T-cell (primary cell): ENCODE measurements at places on chromosomes 6 and 20.
A peak's percentile ranks its signal among the peaks of the same experiment; 100 is the strongest.

DNA sequence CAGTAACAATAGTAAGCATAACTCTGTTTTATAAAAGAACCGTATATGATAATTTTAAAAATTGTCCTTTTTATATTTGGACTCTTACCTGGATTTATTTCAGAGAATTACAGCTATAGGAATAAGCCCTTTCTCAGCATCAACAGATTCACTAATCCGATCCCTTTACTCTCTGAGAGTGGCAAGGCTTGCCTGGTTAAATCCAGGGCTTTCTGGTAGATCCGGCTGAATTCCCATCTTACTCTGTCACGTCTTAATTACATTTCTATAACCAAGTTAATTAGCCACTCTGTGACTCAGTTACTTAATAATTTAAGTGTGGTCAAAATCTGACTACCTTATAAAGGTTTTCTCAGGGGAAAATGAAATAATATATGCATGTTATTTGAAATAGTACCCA, 294.7 kb downstream of the FRK start:
- no peak overlapping the region for H3K27ac ChIP-seq
- H3K27me3 ChIP-seq = no peaks in the 10 kb centered on the region
- H3K36me3 ChIP-seq = no peaks in the 10 kb centered on the region
- no peak overlapping the region for H3K4me3 ChIP-seq
- DNase-seq = no peak

DNA sequence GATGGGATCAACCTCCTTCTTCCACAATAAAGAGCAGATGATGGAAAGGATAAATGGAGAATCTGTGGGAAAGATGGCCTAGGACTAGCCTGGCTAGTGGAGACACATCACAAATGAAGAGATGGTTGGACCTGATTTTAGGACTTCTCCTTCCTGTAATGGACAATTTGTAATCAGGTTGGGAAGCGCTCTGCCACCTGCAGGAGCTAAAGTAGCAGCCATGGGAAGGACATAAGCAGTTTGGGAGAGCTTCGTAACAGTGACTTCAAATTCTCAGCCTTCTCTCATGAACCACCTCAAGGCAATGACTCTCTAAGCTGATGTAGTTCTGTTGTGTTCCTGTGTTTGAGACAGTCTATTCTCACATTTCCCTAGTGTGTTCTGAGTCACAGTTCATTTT, 137.9 kb upstream of the BMP2 start:
- no peak for DNase-seq
- H3K4me3 ChIP-seq = no peak overlapping the region
- H3K36me3 ChIP-seq = no peaks in the 10 kb centered on the region
- no peak overlapping the region for H3K27ac ChIP-seq

GRCh38 chr6:158377860-158378259, 65.6 kb downstream of the TULP4 start:
- H3K27me3 ChIP-seq = no peaks in the 10 kb centered on the region
- H3K4me3 ChIP-seq = no peak overlapping the region
- no peak overlapping the region for H3K27ac ChIP-seq
- H3K36me3 ChIP-seq = no peaks in the 10 kb centered on the region
- no peak for DNase-seq

DNA sequence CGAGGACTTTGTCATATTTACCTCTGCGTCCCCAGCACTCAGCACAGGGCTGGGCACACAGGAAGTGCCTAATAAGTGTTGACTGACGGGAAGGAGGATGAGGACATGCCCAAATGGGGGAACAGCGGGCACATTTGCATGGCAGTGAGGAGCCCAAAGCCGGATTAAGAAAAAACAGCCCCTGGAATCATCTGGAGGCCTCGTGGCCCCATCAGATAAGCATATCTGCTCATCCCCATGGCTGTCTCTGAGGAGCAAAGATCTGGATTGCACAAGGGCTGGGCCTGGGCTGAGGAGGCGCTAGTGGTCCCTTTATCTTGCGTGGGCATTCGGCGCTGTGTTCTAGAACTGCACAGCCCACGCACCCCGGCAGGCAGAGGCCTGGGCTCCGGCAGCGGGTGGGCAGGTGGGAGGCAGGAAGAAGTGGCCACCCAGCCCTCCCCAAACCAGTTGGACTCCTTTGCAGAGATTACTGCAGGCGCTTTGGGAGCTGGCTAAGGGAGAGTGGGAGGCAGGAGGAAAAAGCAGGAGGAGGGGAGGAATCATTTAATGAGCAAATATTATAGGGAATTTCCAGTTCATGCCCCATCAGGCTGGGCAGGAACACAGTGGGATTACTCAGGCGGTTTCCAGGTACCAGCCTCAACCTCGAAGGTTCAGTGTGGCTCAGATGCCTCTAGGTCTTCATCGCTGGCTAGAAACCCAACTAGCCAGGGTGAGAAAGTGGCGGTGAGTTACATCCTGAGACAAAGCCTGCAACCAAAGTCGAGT, 108.1 kb downstream of the CEBPB start:
- no peaks in the 10 kb centered on the region for H3K27me3 ChIP-seq
- DNase-seq = no peak
- H3K36me3 ChIP-seq = no peaks in the 10 kb centered on the region
- no peak overlapping the region for H3K27ac ChIP-seq
- H3K4me3 ChIP-seq = no peak overlapping the region
- H3K4me1 ChIP-seq = peaks cover 8% of the 10 kb centered on the region

- H3K36me3 ChIP-seq = no peaks in the 10 kb centered on the region
- peaks cover 42% of the 10 kb centered on the region for H3K27me3 ChIP-seq
- no peak for DNase-seq
- H3K4me1 ChIP-seq = no peaks in the 10 kb centered on the region
- H3K27ac ChIP-seq = no peak overlapping the region
These were observed 58.9 kb upstream of the STX16 start for GRCh38 chr20:58592076-58592695.

DNA sequence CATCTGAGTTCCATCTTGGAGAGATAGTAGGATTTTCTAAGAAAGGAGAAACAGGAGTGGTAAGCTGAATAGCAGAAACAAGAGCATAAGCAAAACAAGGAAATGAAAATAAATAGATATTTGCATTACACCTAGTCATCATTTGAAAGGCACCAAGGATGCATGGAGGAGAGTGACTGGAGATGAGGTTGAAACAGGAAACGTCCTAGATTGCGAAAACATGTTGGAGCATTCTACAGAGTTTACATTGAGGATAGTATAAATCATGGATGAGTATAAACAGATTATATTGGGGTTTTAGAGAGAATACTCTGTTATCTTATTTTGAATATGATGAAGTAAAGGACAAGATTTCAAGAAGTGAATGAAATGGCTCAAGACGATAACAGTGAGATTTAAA, 507.3 kb downstream of the EYS start:
- no peaks in the 10 kb centered on the region for H3K27me3 ChIP-seq
- H3K27ac ChIP-seq = no peak overlapping the region

GRCh38 chr20:54665812-54666211, 190.4 kb downstream of the DOK5 start:
- H3K4me3 ChIP-seq = no peak overlapping the region
- DNase-seq = no peak
- H3K27ac ChIP-seq = no peak overlapping the region
- H3K4me1 ChIP-seq = peaks cover 5% of the 10 kb centered on the region
- H3K36me3 ChIP-seq = no peaks in the 10 kb centered on the region

DNA sequence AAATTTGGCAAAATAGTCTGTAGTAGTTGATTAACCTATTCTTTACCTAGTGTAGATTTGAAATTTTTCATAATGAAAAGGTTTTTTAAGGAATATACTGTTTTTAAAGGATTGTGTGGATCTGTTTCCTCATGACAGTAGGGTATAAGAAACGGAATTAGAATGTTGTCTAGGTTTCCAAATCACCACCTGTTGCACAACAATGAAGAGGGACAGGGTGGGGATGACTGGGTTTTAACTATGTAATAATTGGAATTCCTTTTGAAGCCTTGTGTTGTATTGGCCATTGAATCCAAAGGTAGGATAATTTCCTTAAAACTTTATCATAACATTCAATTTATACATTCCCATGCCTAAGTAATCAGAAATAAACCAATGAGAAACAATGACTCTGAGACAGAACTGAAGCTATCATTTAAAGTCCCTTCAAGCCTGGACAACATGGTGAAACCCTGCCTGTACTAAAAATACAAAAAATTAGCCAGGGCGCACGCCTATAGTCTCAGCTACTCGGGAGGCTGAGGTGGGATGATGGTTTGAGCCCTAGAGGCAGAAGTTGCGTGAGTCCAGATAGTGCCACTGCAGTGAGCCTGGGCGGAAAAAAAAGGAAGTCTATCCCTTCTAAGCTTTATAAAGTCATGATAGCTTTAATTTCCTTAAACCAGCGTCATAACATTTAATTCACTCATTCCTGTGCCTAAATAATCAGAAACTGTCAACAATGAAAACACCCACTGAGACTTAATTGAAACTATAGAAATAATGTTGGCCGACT, 18.3 kb upstream of the SLC17A5 start:
- no peak overlapping the region for H3K27ac ChIP-seq
- DNase-seq = no peak
- no peak overlapping the region for H3K4me3 ChIP-seq

DNA sequence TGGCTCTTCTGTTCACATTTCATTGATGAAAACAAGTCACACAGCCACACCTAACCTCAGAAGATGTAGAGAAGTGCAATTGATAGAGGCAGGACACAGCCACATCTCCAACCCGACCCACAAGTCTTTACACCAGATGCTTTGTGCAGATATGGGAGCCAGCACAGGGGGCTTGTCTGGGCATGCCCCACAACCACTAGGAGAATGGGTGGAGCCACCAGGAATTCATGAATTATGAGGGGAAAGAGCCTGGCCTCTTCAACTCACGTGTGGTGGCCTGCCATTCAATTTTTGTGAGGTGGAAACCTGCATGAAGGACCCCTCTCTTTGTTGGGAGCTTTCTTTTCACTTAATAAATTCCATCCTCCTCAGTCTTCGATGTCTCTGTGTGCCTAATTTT, 79.1 kb downstream of the OGFRL1 start:
- H3K27ac ChIP-seq = no peak overlapping the region
- no peaks in the 10 kb centered on the region for H3K27me3 ChIP-seq
- H3K4me1 ChIP-seq = no peaks in the 10 kb centered on the region
- H3K4me3 ChIP-seq = no peak overlapping the region
- no peak for DNase-seq

DNA sequence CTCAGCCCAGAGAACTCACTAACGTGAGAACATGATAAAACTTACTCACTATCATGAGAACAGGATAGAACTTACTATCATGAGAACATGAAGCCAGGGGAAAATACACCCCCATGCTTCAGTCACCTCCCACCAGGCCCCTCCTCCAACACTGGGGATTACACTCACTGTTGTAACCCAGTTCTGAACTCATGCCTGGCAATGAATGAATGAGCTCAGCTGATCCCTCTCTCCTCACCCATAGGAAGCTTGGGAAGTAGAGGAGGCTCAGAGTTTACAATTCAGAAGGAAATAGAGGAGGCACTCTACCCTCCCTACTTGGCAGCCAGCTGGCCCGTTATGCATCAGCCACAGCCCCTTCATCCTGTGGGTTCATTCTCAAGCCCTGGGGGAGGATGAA, 102.5 kb downstream of the EYA2 start:
- H3K27ac ChIP-seq = no peak overlapping the region
- no peak overlapping the region for H3K4me3 ChIP-seq
- no peaks in the 10 kb centered on the region for H3K36me3 ChIP-seq
- DNase-seq = no peak

- no peaks in the 10 kb centered on the region for H3K36me3 ChIP-seq
- peaks cover 9% of the 10 kb centered on the region for H3K4me1 ChIP-seq
- H3K4me3 ChIP-seq = peak overlapping the region; percentile 78
- peaks cover 45% of the 10 kb centered on the region for H3K27me3 ChIP-seq
- no peak overlapping the region for H3K27ac ChIP-seq
- no peak for DNase-seq
These were observed 92.7 kb upstream of the SIRPA start for GRCh38 chr20:1802385-1803060.

GRCh38 chr20:10453241-10453640, 18.1 kb downstream of the SLX4IP start:
- H3K4me1 ChIP-seq = peaks cover 9% of the 10 kb centered on the region
- H3K36me3 ChIP-seq = no peaks in the 10 kb centered on the region
- no peak overlapping the region for H3K27ac ChIP-seq
- no peak overlapping the region for H3K4me3 ChIP-seq

DNA sequence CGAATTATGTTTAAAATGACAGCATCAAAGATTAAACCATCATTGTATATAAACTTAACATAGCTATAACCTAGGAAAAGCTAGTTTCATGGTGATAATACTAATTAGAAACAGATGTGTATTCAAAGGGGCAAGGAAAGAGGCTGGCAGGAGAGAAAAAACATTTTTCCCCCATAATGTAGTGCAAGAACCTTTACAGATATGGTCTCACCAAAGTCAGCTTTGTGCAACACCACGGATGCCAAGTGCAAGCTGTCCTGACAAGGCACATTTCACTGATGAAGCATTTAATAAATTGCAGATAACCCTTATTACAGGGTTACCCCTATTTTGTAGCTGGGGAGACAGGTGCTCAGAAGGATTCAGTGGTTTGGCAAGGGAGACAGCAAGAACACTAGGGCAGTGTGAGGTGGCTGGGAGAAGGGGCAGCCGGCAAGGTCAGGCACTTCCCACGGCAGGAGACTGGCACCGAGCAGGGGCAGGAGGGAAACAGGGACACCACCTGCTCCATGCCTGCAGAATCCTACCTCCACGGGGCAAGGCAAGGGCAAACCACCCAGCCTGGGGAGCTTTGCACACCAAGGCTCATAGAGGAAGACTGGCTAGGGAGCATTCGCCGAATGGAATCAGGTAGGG, 6.5 kb downstream of the RPS6KA2 start:
- peaks cover 4% of the 10 kb centered on the region for H3K27me3 ChIP-seq
- no peak for DNase-seq
- no peak overlapping the region for H3K4me3 ChIP-seq
- no peaks in the 10 kb centered on the region for H3K4me1 ChIP-seq
- H3K36me3 ChIP-seq = no peaks in the 10 kb centered on the region
- no peak overlapping the region for H3K27ac ChIP-seq

- peaks cover 2% of the 10 kb centered on the region for H3K27me3 ChIP-seq
- H3K4me1 ChIP-seq = no peaks in the 10 kb centered on the region
- H3K4me3 ChIP-seq = no peak overlapping the region
- H3K36me3 ChIP-seq = no peaks in the 10 kb centered on the region
- no peak for DNase-seq
These were observed 29.9 kb upstream of the FAM210B start for GRCh38 chr20:56328861-56329260.

DNA sequence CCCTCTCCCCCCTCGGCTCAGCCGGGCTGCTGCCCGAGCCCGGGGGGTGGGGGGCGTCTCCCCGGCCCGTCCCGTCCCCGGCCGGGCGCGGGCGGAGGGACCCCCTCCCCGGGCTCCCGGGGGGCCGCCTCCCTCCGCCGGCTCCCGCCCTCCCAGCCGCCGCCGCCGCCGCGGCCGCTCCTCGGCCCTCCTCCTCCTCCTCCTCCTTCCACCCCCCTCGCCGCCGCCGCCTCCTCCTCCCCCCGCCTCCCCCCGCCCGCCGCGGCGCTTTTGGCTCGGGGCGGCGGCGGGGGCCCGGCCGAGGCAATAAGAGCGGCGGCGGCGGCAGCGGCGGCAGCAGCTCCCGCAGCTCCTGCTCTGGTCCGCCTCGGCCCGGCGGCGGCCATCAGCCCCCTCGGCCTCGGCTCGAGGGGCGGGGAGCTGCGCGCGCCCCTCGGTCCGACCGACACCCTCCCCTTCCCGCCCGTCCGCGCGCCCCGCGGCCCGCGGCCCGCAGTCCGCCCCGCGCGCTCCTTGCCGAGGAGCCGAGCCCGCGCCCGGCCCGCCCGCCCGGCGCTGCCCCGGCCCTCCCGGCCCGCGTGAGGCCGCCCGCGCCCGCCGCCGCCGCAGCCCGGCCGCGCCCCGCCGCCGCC, 38.7 kb downstream of the GNAS start:
- H3K27me3 ChIP-seq = no peaks in the 10 kb centered on the region
- H3K4me3 ChIP-seq = peak overlapping the region; percentile 92
- peak; percentile 72 for DNase-seq
- H3K36me3 ChIP-seq = peaks cover 8% of the 10 kb centered on the region
